Posterior cingulate gyrus (tissue), 11 donors: ENCODE measurements at places on chromosomes 16 and 17.

DNA sequence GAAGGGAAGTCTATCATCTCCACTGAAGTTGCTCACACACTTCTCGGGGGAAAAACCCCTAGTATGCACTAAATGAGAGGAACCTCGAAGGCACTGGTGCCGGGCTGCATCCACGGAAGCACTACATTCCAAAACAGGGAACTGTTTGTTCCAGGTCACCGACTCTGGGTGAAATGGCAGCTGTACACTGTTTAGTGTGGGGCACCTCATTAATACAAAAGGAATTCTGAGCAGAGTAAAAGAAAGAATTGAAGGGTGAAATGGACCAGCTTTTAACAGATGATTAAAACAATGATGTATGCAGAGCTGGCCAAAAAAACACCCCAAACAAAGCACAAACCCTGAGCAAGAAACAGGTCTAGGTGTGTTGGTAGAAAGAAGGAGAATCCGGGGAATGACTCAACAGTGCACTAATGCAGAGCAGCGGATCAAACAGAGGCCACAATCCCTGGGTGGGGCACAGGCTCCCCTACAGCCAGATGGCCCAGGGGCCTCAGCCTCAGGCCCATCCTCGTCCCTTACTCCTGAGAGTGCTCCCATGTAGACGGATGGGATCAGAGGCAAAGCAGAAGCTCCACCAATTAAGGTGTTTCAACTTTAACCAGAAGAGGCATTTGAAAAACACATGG, 161.5 kb downstream of the ZFHX3 start:
- DNase-seq, result no peak

DNA sequence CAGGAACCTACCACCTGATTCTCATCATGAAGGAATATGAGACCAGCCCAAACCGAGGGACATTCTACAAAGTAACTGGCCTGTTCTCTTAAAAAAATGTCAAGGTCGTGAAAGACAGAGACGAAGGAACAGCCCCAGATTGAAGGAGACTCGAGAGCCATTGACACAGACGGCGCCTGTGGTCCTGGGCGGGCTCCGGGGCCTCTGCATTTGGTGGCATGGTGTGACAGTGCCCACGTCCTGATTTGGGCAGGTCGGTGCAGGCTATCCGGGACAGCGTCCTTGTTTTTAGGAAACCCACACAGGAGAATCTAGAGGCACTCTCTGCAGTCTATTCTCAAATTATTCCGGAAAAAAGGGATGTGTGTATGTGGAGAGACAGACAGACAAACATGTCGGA, 64.1 kb downstream of the ADCY9 start:
- DNase-seq, result no peak

DNA sequence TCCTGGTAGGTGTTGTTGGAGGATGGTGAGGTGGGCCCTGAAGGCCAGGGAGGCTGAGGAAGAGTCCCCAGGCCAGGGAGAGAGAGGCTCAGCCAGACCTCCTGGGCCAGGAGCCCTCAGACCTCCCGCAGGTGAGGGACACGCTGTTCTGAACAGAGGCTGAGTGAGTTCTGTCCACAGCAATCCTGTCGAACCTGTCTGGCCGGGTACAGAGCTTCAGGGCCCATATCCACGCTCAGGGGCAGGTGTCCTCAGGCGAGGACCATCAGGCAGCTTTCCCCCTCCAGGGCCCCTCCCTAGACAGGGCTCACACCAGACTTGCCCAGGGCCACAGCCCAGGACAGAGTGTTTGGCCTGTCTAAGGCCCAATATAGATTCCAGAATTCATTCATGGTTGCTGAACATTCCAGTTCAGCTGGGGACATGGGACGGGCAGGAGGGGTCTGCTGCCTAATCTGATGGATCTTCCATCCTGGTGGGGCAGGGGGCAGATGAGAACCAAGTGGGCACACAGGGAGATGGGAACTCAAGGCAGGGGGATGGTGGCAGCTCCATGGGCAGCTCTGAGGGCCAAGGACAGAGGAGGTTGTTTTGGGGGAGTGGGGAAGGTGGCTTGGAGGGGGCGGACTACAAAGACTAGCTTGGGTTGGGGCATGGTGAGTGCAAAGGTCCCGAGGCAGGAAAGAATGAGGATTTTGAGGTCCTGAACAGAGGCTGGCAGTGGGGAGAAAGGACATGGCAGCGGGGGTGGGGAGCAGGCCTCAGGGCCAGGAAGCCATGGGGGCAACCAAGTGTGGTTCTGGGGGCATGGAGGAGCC, 23.4 kb upstream of the MPRIP start:
- DNase-seq, result no peak

DNA sequence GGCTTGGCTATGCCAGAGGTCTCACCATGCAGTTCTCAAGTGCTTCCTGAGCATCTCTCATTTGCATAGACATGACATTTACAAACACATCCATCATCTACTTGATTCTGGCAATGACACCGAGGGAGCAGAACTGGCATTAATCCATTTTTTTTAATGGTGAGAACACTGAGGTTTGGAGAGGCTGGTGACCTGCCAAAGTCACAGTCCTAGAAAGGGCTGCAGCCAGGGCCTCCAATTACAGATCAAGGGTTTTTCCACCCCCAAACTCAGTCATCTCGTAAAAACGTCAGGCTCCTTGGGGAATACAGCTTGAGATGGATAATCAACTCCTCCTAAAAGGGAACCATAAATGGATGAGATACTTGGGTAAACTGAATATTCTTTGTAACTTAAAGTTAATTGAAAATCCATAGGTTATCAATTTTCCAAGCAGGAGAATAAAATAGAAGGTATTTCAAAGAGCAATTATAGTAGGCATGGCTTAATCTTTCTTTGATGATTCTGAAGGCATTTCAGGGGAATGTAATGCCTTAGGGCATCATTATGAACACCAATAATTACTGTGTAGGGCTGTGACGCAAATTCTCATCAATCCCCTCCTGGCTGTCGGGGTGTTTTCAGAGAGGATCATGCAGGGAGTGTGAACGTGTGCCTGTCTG, 9.4 kb upstream of the MEOX1 start:
- no peak for DNase-seq
